ENCODE measurements at places on chromosomes 11 and 22. TPM values are rescaled to one million over a fixed set of nuclear protein-coding genes. Genes with fewer than 3 reads are reported as not detected.

MSANTD2 gene
- 13.0 TPM for total RNA-seq

MMP12 gene
- not detected for total RNA-seq

ROBO4 gene
- total RNA-seq: 21.4 TPM

OR5M10 gene
- total RNA-seq: not detected

C22orf23 gene
- not detected for total RNA-seq

LGR4 gene
- 120 TPM for total RNA-seq

SPDYC gene
- total RNA-seq: not detected

SCGB2A2 gene
- not detected for total RNA-seq

ZBED4 gene
- 9.6 TPM for total RNA-seq

AGBL2 gene
- 5.3 TPM for total RNA-seq

CCDC83 gene
- not detected for total RNA-seq

DNA sequence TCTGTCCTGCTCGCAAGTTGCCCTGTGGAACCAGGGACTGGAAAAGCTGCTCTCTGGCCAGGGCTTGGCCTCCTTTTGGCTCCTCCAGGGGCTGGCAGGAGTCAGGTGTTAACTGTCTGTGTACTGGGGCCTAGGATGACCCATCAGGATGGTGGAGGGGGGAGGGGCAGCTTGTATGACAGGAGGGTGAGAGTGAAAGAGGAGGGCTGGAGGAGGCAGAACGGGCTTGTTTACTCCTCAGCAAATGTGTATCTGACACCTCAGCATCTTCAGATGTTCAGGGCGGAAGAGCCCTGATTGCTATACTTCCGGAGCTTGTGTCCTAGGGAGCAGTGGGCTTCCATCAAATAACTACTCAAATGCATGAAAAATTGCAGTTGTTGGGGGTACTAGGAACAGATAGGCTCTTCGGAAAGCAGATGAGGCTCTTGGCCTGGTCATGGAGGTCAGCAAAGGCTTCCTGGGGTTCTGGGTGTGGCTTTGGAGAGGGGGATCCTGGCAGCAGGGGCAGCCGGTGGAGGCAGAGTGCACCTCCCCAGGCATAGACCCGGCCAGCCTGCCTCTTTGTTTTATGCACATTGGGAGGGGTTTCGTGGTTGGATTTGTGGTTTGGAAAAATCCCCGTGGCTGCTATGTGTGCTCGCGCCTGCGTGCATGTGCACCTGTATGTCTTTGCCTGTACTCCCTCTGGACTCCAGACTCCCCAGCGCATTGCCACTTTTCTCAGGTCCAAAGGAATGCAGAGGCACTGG lies 31.2 kb downstream of the CD82 start:
- no peaks in the 10 kb centered on the region for H3K27me3 ChIP-seq
- peaks cover 10% of the 10 kb centered on the region for H3K4me1 ChIP-seq
- H3K36me3 ChIP-seq: no peaks in the 10 kb centered on the region
- no peak overlapping the region for H3K4me3 ChIP-seq
- peak overlapping the region; percentile 4 for H3K27ac ChIP-seq

GRCh38 chr11:133650082-133650481 lies 117.8 kb upstream of the OPCML start:
- H3K27ac ChIP-seq: no peak overlapping the region
- no peak for DNase-seq
- H3K4me1 ChIP-seq: no peaks in the 10 kb centered on the region
- H3K36me3 ChIP-seq: no peaks in the 10 kb centered on the region
- H3K4me3 ChIP-seq: no peak overlapping the region

GRCh38 chr11:3090096-3090901 lies 33.1 kb upstream of the CARS1 start:
- H3K4me3 ChIP-seq: no peak overlapping the region
- H3K36me3 ChIP-seq: no peaks in the 10 kb centered on the region
- no peak overlapping the region for H3K27ac ChIP-seq
- no peaks in the 10 kb centered on the region for H3K4me1 ChIP-seq

DNA sequence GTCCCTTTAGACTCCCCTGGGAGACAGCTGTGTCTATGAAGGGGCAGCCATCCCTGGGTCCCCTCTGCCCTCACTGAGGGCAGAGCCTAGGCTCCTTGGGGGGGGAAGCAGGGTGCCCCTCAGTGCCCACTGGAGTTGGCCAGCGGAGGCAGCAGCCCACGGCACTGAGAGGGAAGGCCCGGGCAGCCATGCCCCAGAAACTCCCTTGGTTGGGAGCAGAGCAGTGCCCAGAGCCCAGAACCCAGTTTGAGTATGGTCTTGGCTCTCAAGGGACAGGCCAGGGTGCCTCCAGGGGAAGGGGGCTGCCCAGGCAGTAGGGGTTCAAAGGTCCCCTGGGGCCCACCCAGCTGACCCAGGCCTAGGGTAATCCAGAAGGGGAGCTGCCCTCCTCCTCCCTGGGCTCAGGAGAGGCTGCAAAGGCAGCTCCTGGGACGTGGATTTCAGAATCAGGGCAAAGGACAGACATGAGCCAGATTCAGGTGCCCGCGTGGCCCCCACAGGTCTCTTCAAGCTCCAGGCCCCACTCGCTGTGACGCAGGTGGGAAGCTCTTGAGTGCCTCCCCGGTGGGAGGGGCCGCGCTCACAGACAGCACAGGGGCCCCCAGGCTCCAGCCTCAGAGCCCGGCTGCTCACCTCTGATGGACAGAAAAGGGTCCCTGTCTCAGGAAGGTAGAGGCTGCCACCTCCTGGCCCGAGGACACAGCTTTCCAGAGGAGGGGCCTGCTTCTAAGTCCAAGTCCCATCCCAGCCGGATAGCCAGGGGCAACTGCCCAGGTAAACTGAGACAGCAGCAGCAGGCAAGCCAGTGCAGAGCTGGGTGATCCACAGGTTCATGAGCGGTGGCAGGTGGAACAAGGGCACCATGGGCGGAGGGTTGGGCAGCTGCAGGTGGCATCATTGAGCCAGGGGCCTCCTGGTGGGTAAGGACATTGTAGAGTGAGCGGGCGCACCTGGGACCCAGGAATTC lies 2.6 kb downstream of the C11orf21 start:
- H3K27ac ChIP-seq: no peak overlapping the region
- H3K4me1 ChIP-seq: peaks cover 15% of the 10 kb centered on the region
- DNase-seq: peak; percentile 51
- no peak overlapping the region for H3K4me3 ChIP-seq
- no peaks in the 10 kb centered on the region for H3K27me3 ChIP-seq
- H3K36me3 ChIP-seq: no peaks in the 10 kb centered on the region

DNA sequence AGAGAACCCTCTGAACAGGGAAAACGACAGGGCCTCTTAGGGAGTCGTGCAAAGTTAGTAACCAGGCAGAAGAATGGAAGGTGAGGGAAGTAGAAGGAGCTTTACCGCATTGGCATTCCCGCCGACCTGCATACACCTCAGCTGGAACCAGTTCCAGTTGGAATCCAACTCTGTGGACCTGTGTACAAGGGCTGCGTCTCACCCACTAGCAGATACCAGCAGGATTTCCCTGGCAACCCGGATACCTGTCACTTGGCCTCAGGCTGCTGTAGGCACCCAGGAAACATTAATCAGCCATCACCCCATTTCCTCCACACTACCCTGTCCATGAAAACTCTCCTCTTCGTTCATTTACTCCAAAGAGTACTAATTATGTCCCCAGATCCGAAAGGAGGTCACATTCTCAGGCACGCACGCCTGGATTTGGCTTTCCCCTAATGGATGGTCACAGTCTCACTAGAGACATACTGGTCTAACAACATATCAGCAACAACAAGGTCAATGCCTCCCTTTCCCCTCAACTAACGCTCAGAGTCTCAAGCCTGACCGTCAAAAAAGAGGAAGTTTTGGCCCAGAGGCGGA lies 842 bp downstream of the ARFGAP2 start:
- H3K27ac ChIP-seq: peak overlapping the region; percentile 99
- peaks cover 22% of the 10 kb centered on the region for H3K36me3 ChIP-seq
- peaks cover 48% of the 10 kb centered on the region for H3K4me1 ChIP-seq
- peak overlapping the region; percentile 93 for H3K4me3 ChIP-seq
- DNase-seq: no peak
- H3K27me3 ChIP-seq: no peaks in the 10 kb centered on the region

DNA sequence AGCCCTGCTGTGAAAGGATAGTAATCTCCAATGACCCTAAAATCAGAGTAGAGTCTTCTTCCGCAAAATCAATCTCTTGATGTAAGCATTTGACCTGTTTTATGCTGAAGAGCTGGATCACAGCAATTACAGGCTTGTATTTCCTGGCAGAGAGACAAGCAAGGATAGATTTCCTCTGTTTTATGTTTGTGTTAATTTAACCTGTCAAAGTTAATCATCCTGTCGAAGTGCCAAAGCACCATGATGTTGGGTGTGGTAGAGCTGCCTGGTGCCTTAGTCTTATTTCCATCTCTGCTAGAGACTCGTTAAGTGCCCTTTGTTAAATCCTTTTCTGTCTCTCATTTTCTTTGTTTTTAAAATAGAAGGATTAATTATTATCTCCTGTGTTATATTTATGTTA lies 248.1 kb downstream of the CNTN5 start:
- no peaks in the 10 kb centered on the region for H3K27me3 ChIP-seq
- no peak overlapping the region for H3K4me3 ChIP-seq
- H3K36me3 ChIP-seq: no peaks in the 10 kb centered on the region

- peaks cover 29% of the 10 kb centered on the region for H3K4me1 ChIP-seq
- peak overlapping the region; percentile 70 for H3K27ac ChIP-seq
- DNase-seq: no peak
- H3K36me3 ChIP-seq: no peaks in the 10 kb centered on the region
- H3K27me3 ChIP-seq: no peaks in the 10 kb centered on the region
Observed at GRCh38 chr11:74592063-74592440, 330 bp upstream of the POLD3 start.

DNA sequence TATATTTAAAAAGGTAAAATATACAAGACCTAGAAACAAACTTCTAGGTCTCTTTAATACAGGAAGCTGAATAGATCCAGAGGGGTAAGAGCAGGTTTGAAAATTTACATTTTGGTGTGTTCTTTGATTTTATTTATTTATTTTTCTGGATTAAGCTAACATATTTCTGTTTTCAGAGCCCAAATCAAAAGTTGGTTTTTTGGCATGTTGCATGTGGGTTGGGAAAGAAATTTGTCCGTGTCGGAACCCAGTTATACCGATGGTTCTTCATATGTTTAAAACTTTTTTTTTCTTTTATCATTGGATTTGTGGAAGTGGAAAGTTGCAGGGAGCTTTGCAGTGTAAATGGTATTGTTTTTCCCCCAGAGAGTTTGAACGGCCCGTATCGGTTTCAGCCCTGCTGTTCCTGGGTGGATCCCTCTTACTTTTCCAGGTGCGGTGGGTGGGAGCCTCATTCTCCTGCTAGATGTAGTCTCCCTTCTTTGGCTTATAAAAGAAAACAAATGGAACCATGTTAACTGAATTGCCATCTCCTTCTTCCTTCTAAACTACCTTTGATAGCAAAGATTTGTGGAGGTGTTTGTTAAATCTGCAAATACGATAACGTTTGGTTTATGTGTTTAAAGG lies 746 bp downstream of the CTNND1 start:
- peak; percentile 37 for DNase-seq
- no peaks in the 10 kb centered on the region for H3K36me3 ChIP-seq
- peak overlapping the region; percentile 30 for H3K4me3 ChIP-seq
- H3K27ac ChIP-seq: peak overlapping the region; percentile 96
- H3K27me3 ChIP-seq: no peaks in the 10 kb centered on the region

DNA sequence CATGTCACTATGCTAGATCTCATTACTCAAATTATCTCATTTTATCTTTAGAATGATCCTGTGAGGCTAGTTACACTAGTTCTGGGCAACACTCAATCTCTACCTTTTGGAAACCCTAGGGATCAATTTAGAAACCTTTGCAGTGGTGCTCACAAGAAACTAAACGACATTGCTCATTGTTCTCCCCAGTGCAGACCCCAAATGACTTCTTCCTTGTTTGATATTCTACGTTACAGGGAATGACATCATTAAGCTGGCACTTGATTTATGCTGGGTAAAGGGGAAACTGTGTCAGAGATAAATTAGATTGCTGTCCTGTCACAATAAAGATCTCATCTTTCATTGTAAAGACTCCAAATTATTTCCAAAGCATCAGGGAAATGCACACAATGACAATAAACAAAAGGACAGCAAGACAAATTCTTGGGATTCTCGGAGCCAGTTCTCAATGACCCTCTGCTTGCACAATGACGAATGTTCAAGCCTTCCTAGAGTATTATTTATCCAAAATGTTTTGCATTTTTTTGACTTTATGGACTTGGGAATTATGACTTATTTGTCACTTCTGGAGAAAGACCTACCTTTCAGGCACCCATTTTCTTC lies 1121.8 kb upstream of the TENM4 start:
- no peak for DNase-seq
- no peak overlapping the region for H3K4me3 ChIP-seq
- no peaks in the 10 kb centered on the region for H3K4me1 ChIP-seq
- H3K27ac ChIP-seq: no peak overlapping the region
- no peaks in the 10 kb centered on the region for H3K27me3 ChIP-seq
- H3K36me3 ChIP-seq: no peaks in the 10 kb centered on the region

DNA sequence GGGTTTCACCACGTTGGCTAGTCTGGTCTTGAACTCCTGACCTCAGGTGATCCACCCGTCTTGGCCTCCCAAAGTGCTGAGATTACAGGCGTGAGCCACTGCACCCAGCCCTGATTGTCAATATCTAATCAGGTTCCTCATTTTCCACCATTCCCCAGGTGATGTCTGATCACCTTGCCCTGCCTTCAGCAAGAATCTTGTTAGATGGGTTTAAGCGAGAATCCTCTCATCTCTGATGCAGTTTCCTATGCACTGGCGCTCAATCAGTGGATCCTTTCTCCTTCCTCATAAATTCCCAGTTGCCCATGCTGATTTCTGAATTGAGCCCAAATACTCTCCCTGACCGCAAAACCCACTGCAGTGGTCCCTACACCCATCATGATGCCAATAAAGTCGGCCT lies 664 bp upstream of the ZC3H7B start:
- H3K4me3 ChIP-seq: no peak overlapping the region
- no peak for DNase-seq
- H3K36me3 ChIP-seq: no peaks in the 10 kb centered on the region

- no peak overlapping the region for H3K27ac ChIP-seq
- H3K4me1 ChIP-seq: no peaks in the 10 kb centered on the region
- H3K36me3 ChIP-seq: no peaks in the 10 kb centered on the region
- no peaks in the 10 kb centered on the region for H3K27me3 ChIP-seq
- DNase-seq: no peak
Observed at GRCh38 chr11:80515097-80515496, 1074.3 kb upstream of the TENM4 start.

GRCh38 chr11:67048515-67049130 lies 8.0 kb upstream of the RHOD start:
- no peak overlapping the region for H3K27ac ChIP-seq
- H3K27me3 ChIP-seq: no peaks in the 10 kb centered on the region
- peaks cover 6% of the 10 kb centered on the region for H3K4me1 ChIP-seq
- H3K4me3 ChIP-seq: no peak overlapping the region
- H3K36me3 ChIP-seq: no peaks in the 10 kb centered on the region
- no peak for DNase-seq

- H3K4me1 ChIP-seq: no peaks in the 10 kb centered on the region
- no peak overlapping the region for H3K27ac ChIP-seq
- no peaks in the 10 kb centered on the region for H3K36me3 ChIP-seq
- DNase-seq: no peak
- H3K27me3 ChIP-seq: no peaks in the 10 kb centered on the region
Observed at GRCh38 chr11:29305456-29306232, 711.2 kb downstream of the KCNA4 start.

GRCh38 chr22:39303358-39303757 lies 16.1 kb downstream of the RPL3 start:
- H3K4me3 ChIP-seq: no peak overlapping the region
- no peaks in the 10 kb centered on the region for H3K27me3 ChIP-seq
- H3K27ac ChIP-seq: no peak overlapping the region
- H3K4me1 ChIP-seq: peaks cover 30% of the 10 kb centered on the region

GRCh38 chr11:92750794-92751193 lies 218.7 kb upstream of the MTNR1B start:
- H3K27ac ChIP-seq: no peak overlapping the region
- H3K36me3 ChIP-seq: no peaks in the 10 kb centered on the region
- H3K4me1 ChIP-seq: peaks cover 16% of the 10 kb centered on the region
- H3K27me3 ChIP-seq: no peaks in the 10 kb centered on the region
- no peak overlapping the region for H3K4me3 ChIP-seq
